Neural crest cell (in vitro differentiated cells): ENCODE measurements at places on chromosomes 6 and 20. TPM values are rescaled to one million over a fixed set of nuclear protein-coding genes. Genes with fewer than 3 reads are reported as not detected.

The SLC16A10 gene
- total RNA-seq = 5.6 and 6.2 TPM in 2 replicates

DNA sequence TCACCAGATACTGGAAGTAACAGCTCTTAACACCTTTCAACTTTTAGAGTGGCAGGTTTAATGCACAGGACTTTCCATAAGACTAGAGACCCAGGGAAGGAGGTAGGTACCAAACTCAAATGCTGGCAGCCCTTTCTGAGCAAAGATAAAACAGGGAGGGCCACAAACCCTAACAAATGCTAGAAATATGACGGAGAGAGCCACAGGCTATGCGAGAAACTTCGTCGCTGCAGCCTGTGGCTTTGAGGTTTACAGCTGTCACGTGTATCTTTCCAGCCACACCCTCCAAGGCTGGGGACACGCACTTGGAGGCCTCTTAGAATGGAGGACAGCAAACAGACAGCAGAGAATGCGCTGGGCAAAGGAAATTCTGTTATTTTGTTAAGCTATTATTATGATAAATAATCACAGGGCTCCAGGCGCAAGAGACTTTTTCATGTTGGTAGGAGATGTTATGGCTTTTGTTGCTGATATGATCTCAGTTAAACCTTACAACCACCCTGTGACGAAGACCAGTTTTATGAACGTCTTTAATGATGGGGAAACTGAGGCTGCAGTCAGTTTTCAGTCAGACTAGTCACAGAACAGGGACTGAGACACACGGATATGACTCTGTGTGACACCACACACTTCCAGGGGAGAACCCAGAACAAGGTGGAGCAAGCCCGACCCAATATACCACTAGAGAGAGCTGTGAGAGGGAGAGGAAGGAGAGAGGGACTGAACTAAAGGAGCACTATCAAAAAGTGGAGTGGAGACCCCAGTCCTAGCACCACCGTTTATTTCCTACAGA lies 2.0 kb downstream of the TRAM2 start:
- DNase-seq = no peak

- no peak for DNase-seq
Observed at GRCh38 chr20:21832442-21833385, 127.2 kb downstream of the PAX1 start.

The TSPO2 gene
- not detected in 2 replicates for total RNA-seq

The PDE7B gene
- total RNA-seq = 0.58 and 0.61 TPM in 2 replicates
